ENCODE measurements at places on chromosomes 6 and 20. TPM values are rescaled to one million over a fixed set of nuclear protein-coding genes. Genes with fewer than 3 reads are reported as not detected.

The SLC44A4 gene
- not detected for polyA plus RNA-seq

The KCNK15 gene
- polyA plus RNA-seq = not detected

The POM121L2 gene
- not detected for polyA plus RNA-seq

The COL10A1 gene
- not detected for polyA plus RNA-seq

The CST5 gene
- not detected for polyA plus RNA-seq

The XKR7 gene
- polyA plus RNA-seq = not detected

The CYP39A1 gene
- not detected for polyA plus RNA-seq

The GSTA3 gene
- polyA plus RNA-seq = not detected

The TSHZ2 gene
- not detected for polyA plus RNA-seq

The ASF1A gene
- 26.4 TPM for polyA plus RNA-seq

The LY6G5C gene
- polyA plus RNA-seq = 4.6 TPM

The BTNL2 gene
- not detected for polyA plus RNA-seq

DNA sequence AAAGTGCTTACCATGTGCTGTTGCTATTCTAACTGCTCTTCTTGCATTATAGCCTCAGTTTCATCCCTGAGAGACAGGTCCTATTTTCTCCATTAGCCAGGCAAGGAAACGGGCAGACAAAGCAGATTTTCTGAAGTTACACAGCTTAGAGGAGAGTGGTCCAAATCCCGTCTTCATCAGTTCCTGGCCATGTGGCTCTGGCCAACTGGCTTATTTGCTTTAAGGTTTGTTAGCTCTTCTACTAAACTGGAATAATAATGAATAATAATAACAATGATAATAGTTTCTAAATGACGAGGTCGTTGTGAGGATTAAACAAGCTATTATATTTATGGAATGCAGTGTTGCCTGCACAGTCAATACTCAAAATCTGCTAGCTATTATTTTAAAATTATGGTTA, 35.8 kb upstream of the BCAS1 start:
- peaks cover 8% of the 10 kb centered on the region for H3K27me3 ChIP-seq
- DNase-seq = no peak
- no peak overlapping the region for H3K4me3 ChIP-seq
- no peaks in the 10 kb centered on the region for H3K36me3 ChIP-seq

DNA sequence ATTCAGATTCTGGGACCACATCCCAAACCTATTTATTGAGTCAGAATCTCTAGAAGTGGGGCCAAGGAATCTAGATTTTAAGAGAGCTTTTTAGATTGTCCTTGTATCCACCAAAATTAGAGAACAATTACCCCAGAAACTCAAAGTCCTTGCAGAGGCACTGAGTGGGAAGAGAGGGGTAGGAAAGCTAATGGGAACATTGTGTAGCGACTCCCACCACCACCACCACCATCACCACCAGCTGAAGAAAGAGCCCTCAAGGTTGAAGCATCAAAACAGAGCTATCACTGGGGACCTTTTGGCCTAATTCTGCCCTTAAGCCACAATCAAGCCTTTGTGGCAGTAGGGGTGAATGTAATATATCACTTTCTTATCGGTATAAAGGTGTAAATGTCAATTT, 39.0 kb upstream of the SLC32A1 start:
- no peak overlapping the region for H3K4me3 ChIP-seq
- H3K27ac ChIP-seq = no peak overlapping the region
- no peaks in the 10 kb centered on the region for H3K36me3 ChIP-seq
- H3K4me1 ChIP-seq = no peaks in the 10 kb centered on the region

DNA sequence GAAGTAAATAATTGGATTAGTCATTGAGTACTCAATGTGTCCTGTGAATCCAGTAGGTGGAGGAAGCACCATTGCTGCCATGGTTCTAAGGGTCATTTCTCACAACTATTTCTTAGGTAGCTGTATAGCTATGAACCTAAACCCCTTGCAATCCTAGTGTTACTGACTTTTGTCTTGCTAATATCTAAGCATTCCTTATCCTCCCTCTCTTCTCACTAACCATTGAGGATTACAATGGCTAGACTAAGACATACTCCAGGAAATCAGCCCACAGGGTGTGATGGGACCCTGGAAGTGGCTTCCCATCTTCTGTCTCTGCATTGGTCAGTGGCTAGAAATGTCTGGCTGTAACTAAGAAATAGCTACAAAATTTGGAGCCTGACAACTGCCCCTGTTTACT, 27.3 kb upstream of the FOXA2 start:
- H3K27me3 ChIP-seq = peaks cover 2% of the 10 kb centered on the region
- DNase-seq = no peak
- H3K27ac ChIP-seq = no peak overlapping the region
- H3K4me1 ChIP-seq = no peaks in the 10 kb centered on the region
- no peaks in the 10 kb centered on the region for H3K36me3 ChIP-seq

GRCh38 chr6:42226645-42227143, 9.0 kb upstream of the MRPS10 start:
- DNase-seq = no peak
- no peak overlapping the region for H3K27ac ChIP-seq
- H3K4me3 ChIP-seq = no peak overlapping the region
- no peaks in the 10 kb centered on the region for H3K4me1 ChIP-seq
- peaks cover 15% of the 10 kb centered on the region for H3K36me3 ChIP-seq
- no peaks in the 10 kb centered on the region for H3K27me3 ChIP-seq

DNA sequence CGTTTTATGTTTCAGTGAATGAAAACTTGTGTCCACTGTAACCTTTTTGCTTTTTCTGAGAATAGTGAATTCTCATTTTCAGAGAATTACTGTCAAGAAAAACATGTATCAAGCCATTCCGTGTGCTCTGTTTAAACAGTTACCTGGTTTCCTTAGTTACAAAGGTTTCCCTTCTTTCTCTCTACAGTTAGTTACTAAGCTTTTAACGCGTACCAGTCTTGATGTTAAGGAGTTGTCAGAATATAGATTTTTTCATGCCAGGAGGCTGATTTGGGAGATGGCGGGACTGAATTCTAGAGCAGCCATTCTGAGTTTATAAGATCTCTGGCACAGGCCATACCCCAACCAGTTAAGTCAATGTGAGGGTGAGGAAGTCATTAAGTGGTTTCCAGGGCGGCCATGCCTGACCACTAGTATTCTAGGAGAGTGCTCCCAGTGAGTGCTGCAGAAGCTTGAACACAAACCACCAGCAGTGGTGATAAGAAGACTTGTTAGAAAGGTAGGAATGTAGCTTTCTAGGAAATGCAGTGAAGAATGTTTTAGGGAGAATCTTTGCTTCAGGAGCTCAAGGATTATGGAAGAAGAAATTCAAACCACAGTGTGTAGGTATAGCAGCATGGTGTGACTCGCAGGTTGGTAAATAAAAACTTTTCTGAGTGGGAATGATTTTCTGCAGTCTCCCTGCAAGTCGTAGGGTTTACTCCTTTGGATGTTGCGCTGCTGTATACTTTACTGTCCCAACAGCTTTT, 112.9 kb downstream of the JARID2 start:
- no peaks in the 10 kb centered on the region for H3K36me3 ChIP-seq
- DNase-seq = no peak
- H3K4me1 ChIP-seq = peaks cover 49% of the 10 kb centered on the region
- no peaks in the 10 kb centered on the region for H3K27me3 ChIP-seq
- H3K27ac ChIP-seq = peak overlapping the region; percentile 16

GRCh38 chr20:47396762-47397476, 40.4 kb upstream of the ZMYND8 start:
- H3K27ac ChIP-seq = no peak overlapping the region
- peaks cover 19% of the 10 kb centered on the region for H3K4me1 ChIP-seq
- H3K4me3 ChIP-seq = no peak overlapping the region
- H3K36me3 ChIP-seq = no peaks in the 10 kb centered on the region
- no peaks in the 10 kb centered on the region for H3K27me3 ChIP-seq

GRCh38 chr6:139698526-139699176, 324.2 kb upstream of the CITED2 start:
- H3K4me3 ChIP-seq = no peak overlapping the region
- no peak for DNase-seq
- no peak overlapping the region for H3K27ac ChIP-seq
- H3K4me1 ChIP-seq = peaks cover 8% of the 10 kb centered on the region

DNA sequence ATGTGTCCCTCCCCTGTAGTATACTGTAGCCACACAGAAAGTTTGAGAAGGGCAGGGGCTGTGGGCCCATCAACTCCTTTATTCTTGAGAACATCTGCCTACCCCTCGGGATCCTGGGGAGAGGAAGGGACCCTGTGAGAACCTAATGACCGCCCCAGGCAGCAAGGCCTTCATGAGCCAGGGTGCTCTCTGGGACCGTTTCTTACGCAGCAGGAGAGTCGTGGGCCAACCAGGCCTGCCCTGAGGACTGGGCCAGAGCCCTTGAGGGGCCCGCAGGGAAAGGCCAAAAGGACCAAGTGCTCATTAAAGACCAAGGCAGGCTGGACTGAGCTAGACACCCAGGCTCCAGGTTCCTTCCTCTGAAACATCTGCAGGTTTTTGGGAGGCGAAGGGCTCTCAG, 5.2 kb downstream of the SGK2 start:
- H3K27me3 ChIP-seq = peaks cover 2% of the 10 kb centered on the region
- no peak overlapping the region for H3K4me3 ChIP-seq
- no peak overlapping the region for H3K27ac ChIP-seq
- no peaks in the 10 kb centered on the region for H3K36me3 ChIP-seq
- DNase-seq = no peak

DNA sequence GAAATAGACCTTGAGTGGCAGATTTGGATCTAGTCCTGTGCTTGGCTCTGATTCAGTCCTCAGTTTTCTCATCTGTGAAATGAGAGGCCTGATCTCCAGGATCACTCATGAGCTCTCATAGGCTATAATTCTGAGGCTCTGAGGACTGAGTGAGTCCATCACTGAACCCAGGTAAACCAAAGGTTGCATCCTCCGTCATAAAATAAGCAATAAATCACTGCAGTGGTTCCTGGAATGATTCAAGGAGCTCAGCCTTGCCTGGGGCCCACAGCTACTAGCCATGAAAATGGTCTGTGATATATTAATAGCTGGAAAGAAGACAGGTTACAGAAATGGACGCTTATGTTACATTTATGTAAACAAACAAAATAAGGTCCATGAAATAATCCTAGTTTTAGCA, 124.8 kb downstream of the MAP3K7 start:
- peaks cover 18% of the 10 kb centered on the region for H3K4me1 ChIP-seq
- no peaks in the 10 kb centered on the region for H3K36me3 ChIP-seq
- H3K27me3 ChIP-seq = no peaks in the 10 kb centered on the region
- H3K4me3 ChIP-seq = no peak overlapping the region
- no peak for DNase-seq

- no peaks in the 10 kb centered on the region for H3K36me3 ChIP-seq
- H3K4me1 ChIP-seq = no peaks in the 10 kb centered on the region
- H3K27ac ChIP-seq = no peak overlapping the region
- DNase-seq = no peak
- H3K4me3 ChIP-seq = no peak overlapping the region
- H3K27me3 ChIP-seq = no peaks in the 10 kb centered on the region
Measured at GRCh38 chr6:99359800-99360199, 10.3 kb upstream of the FAXC start.

DNA sequence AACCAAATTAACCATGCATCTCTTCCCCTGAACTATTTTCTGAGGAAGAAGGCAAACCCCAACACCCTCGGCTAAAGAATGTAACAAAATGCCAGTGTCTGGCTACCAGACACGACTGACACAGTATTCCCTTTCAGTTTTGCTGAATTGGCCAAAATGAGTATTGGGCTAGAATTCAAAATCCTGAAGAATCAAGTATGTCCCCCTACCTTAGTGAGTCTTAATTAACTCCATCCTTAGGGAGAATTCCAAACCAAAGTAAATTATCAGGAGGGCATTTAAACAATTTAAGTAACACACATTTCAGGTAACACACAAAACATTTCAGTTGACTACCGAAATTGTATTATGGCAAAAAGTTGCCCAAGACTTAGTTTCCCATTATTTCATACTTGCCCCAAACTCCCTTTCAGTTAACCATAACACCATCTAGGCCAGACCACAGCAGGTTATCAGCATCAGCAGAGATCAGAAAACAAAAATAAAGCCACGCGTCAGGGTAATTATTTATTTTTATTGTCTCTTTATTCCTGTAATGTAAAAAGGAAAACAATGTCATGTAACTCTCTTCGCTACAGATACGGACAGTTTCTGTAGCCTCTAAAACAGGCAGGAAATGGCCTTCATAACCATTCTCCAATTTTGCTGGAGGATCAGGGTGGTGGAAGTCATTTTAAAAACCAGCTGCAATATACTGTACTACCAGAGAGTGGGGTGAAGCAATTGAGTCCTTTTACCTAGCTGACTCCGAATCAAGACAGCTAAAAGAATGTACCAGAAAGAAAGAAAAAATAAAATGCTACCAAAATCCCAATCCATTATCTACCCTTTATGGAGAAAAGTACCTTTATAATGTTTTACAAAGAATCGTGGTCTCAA, 1.9 kb downstream of the SNX5 start:
- H3K27ac ChIP-seq = peak overlapping the region; percentile 94
- peak overlapping the region; percentile 96 for H3K4me3 ChIP-seq
- peaks cover 86% of the 10 kb centered on the region for H3K4me1 ChIP-seq
- no peaks in the 10 kb centered on the region for H3K36me3 ChIP-seq
- DNase-seq = peak; percentile 43

GRCh38 chr20:36275011-36275410, 31.1 kb upstream of the DLGAP4 start:
- peaks cover 8% of the 10 kb centered on the region for H3K27me3 ChIP-seq
- H3K4me3 ChIP-seq = no peak overlapping the region
- no peak for DNase-seq
- no peaks in the 10 kb centered on the region for H3K4me1 ChIP-seq
- no peak overlapping the region for H3K27ac ChIP-seq

DNA sequence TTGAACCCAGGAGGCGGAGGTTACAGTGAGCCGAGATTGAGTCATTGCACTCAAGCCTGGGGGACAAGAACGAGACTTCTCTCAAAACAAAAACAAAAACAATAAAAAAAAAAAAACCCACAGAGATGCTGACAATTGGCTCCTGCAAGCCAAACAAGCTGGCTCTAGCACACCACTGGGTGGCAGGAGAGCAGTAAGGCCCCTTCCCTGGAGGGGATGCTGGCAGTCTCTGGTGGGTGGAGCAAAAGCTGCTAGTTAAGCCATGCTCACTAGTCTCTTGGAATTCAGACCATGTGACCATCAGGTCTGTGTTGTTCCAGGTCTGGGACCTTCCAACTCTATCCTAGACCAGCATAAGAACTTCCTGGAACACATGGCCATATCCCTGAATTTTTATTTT, 18.9 kb upstream of the DSN1 start:
- H3K27ac ChIP-seq = no peak overlapping the region
- no peak for DNase-seq
- peaks cover 11% of the 10 kb centered on the region for H3K36me3 ChIP-seq
- H3K4me3 ChIP-seq = no peak overlapping the region
- H3K4me1 ChIP-seq = peaks cover 1% of the 10 kb centered on the region
- peaks cover 2% of the 10 kb centered on the region for H3K27me3 ChIP-seq

DNA sequence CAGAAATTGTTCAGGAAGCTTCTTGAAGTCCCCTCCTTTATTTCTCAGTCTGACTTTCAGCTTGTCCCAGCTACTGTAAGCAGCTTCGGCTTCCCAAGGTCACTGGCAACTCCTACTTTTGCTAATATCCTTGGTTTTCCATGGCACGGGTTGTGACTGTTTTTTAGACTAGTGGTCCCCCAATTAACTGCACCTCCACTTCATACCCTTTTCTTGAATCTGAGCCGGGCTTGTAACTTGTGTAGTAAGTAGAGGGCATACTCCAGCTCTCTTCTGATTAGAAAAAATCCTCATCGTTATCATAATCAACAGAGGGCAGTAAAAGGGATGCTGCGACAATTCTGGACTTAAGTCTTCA, 162.3 kb upstream of the TNFAIP3 start:
- H3K36me3 ChIP-seq = no peaks in the 10 kb centered on the region
- peaks cover 26% of the 10 kb centered on the region for H3K27me3 ChIP-seq
- H3K27ac ChIP-seq = no peak overlapping the region
- no peak overlapping the region for H3K4me3 ChIP-seq
- H3K4me1 ChIP-seq = peaks cover 45% of the 10 kb centered on the region

All from immature natural killer cell (primary cell).